ENCODE measurements at places on chromosomes 4 and X. TPM values are rescaled to one million over a fixed set of nuclear protein-coding genes. Genes with fewer than 3 reads are reported as not detected.
A peak's percentile ranks its signal among the peaks of the same experiment; 100 is the strongest.

The SHROOM2 gene
- 0.97 TPM for polyA plus RNA-seq

The SMIM31 gene
- not detected for polyA plus RNA-seq

The ASB9 gene
- polyA plus RNA-seq: 0.08 TPM

The NAP1L3 gene
- polyA plus RNA-seq: 3.9 TPM

The AMBN gene
- polyA plus RNA-seq: not detected

The H2BW2 gene
- not detected for polyA plus RNA-seq

The HTR2C gene
- polyA plus RNA-seq: not detected

The SSX3 gene
- polyA plus RNA-seq: not detected

The SLC25A6 gene
- polyA plus RNA-seq: 228 TPM

The DAPP1 gene
- polyA plus RNA-seq: not detected

The DUSP9 gene
- not detected for polyA plus RNA-seq

The SSX2 gene
- polyA plus RNA-seq: not detected

DNA sequence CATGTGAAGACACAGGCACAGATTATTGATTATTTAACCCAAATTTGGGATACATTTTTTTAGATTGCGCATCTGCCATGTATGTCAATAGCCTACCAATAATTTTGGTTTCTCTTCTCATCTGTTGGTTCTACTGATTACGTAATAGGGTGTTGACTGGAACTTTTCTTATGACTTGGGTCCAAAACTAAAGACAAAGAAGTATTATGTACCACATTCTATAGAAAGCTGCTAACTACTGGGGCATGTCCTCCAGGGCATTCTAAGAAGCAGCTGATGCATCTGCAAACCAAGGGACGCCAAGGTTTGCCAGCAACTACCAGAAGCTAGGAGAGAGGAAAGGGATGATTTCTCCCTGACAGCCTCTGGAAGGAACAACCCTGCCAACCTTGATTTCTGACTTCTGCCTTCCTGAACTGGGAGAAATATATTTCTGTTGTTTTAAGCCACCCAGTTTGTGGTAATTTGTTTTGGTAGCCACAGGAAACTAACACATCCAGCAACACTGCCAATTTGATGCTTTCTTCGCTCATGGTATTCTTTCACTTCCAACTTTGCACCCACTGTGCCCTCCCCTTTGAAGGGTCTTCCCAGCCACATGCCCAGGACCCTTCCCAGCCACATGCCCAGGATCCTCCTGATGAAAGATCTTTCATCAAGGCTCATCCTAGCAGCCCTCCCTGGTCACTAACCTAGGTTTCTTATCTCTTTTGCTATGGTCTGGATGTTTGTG, 15.9 kb upstream of the TLR1 start:
- DNase-seq: no peak

DNA sequence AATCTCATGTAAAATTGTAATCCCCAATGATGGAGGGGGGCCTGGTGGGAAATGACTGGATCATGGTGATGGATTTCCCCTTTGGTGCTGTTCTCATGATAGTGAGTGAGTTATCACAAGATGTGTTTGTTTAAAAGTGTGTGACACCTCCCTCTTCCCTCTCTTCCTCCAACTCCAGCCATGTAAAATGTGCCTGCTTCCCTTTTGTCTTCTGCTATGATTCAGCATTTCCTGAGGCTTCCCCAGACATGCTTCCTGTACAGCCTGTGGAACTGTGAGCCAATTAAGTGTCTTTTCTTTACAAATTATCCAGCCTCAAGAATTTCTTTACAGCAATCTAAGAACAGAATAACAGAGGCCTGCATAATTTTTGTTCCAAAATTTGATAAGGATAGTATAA, 85.2 kb downstream of the ANAPC10 start:
- peak; percentile 49 for DNase-seq

GRCh38 chrX:12986886-12987285, 12.0 kb downstream of the TMSB4X start:
- no peak for DNase-seq

DNA sequence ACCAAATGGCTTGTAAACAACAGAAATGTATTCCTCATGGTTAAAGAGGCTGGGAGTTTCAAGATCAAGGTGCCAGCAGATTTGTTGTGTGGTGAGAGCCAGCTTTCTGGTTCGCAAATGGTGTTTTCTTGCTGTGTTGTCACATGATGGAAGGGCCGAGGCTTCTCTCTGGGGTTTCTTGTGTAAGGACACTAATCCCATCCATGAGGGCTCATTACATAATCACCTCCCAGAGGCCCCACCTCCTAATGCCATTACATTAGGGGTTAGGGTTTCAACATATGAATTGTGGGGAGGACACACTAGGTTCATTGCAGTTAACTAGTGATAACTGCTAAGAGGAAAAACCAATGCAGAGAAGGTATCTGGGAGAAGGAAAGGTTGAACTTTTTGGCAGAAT, 103.5 kb upstream of the ENPEP start:
- no peak for DNase-seq

DNA sequence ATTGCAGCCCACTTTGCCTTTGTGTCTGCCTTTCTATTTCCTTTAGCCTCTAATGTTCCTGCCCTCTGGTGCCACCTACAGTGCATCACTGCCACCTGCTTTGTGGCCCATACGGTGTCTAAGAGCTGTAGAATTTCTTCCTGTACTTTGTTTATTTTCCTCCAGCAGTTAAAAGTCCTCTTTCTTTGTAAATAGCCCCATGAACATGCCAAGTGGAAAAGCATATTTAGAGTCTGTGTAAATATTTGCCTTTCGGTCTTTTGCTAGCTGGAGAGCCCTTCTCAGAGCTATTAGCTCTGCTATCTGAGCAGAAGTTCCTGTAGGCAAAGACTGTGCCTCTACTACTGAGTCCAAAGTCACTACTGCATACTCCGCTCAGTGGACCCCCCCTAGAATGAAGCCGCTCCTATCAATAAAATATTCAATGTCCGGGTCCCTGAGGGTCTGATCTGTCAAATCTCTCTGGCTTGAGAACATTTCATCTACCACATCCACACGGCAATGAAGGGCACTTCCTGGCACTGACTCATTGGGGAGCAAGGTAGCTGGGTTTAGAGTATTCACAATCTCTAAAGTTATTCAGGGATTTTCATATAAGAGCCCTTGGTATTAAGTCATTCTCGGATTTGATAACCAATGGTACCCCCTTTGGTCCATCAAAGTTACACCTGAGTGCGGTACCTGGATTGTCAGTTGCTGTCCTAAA, 36.3 kb downstream of the SULT1E1 start:
- peak; percentile 61 for DNase-seq

DNA sequence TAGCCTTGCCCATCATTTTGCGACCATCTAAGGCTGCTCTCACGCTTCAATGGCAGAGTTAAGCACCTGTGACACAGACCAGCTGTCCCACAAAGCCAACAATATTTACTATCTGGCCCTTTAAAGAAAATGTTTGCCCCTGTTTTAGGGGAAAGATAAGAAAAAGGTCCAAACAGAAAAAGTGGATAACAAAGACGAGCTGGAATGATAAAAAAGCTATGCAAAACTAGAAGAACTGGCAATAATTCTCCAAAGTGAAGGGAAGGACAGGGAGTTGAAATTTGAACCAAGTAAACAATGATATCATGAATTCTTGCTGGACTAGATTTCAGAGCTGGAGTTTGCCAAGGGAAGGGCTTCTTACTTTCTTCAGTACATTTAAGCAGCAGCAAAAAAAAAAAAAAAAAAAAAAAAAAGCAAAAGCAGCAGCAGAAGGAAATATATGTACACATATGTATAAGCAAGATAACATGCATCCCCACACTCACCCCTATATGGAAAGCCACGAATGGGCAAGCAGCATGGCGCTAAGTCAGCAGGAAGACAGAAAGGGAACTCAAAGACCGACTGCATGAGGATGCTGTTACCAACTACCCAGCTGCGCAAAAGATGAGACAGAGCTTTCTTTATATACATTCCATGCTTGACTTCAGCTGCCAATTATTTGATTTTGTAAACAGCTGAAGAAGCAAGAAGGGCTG, 12.5 kb downstream of the TRAPPC2 start:
- DNase-seq: peak; percentile 63

DNA sequence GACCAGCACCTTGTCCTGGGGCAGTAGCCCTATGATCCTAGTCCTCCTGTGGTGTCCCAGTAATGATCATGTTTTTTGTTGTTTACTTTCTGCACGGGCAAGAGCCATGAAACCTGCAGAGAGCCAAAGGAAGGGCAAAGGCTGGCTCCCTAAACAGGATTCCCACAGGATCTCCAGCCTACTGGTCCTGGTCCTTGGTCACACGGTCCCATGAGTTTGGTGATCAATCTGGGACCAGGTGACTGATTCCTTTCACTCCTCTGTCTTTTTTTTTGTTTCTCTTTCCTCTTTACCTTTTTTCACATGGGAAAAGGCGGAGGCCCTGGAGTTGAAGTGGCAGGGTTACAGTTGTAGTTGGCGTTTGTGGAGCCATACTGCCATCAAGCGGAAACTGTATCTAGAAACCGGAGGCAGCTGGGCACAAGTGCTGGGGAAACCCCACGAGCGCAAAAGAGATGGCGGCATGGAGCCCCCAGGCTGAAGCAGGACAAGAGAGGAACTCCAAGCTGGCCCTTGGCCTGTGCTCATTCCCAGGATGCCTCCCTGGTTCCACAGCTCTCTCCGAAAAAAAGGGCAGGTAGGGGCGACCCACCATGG, 34.6 kb downstream of the NBDY start:
- DNase-seq: peak; percentile 32

GRCh38 chr4:74006009-74006476, 7.6 kb upstream of the CXCL5 start:
- peak; percentile 58 for DNase-seq

DNA sequence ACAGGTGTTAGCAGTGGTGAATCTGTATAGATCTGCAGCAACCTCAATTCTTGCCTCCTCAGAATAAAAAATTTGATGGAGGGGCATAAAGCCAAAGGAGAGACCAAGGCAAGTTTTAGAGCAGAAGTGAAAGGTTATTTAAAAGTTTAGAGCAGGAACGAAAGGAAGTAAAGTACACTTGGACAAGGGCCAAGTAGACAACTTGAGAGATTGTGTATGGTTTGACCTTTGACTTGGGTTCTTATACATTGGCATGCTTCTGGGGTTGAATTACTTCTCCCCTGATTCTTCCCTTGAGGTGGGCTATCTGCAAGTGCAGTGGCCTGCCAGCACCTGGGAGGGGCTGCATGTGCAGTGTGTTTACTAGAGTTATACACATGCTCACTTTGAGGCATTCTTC, 278.8 kb upstream of the NDST3 start:
- no peak for DNase-seq

DNA sequence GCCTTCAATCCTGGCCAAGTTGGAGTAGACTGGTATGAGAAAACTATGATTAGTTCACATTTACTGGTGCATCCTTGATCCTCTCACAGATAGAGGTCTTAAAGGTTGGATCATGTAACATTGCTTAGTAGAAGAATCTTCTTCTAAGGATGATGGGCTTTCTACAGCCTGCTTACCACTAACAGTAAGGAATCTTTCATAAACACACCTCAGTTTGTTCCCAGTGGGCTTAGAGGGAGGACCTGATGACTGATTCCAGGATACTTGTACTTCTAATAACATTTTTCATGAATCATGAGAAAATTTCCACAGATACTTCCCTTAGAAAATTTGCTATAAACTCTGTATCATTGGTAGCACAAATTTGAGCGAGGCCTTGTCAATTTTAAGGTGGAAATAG, 40.6 kb downstream of the CCNI start:
- DNase-seq: no peak

- peak; percentile 36 for DNase-seq
Measured at GRCh38 chrX:106802063-106802387, 448 bp upstream of the TBC1D8B start.

GRCh38 chr4:113823291-113823659, 61.7 kb upstream of the CAMK2D start:
- DNase-seq: no peak

- DNase-seq: no peak
Measured at GRCh38 chrX:143472347-143472938, 44.8 kb downstream of the SPANXN3 start.

DNA sequence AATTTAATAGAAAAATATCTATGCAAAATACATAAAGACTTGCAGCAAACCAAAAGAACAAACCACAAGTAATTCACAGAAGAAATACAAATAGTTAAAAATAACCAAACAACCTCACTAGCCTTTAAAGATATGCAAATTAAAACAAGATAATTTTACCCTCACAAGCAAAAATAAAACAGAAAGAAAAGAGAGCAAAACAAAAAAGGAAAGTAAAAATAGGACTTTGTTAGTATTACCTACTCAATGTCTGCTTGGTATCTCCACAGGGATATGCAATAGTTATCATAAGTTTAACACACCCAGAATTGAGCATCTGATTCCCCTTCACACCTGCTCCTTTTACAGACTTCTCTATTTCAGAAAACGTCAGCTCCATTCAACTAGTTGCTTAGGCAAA, 737.5 kb upstream of the MAGEB2 start:
- DNase-seq: no peak

GRCh38 chr4:144399927-144400326, 246.0 kb upstream of the HHIP start:
- DNase-seq: peak; percentile 82

GRCh38 chr4:61984260-61984909, 784.3 kb downstream of the ADGRL3 start:
- no peak for DNase-seq

GRCh38 chrX:96611619-96612362, 72.9 kb upstream of the DIAPH2 start:
- peak; percentile 39 for DNase-seq

Measured in fibroblast of lung (primary cell).